NCI-H82 (cell line): ENCODE measurements at places on chromosomes 12 and 14.
A peak's percentile ranks its signal among the peaks of the same experiment; 100 is the strongest.

- DNase-seq: peak; percentile 87
These were observed 1181.2 kb downstream of the VRK1 start for GRCh38 chr14:97978341-97978740.

DNA sequence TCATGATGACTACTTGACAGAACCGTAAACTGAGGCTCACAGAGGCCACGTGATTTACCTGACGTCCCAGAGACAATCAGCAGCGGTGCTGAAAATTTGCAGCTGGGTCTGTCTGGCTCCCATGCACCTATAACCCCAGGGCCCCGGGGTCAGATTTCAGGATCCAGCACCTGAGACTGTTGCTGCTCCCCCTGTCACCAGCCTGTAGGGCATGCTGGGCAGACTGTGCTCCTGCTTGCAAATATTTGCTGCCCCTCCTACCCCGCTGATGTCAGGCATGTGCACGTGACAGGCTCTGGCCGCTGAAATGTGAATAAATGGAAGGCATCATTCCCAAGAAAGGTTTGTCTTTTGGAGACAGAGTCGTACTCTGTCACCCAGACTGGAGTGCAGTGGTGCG, 6.0 kb downstream of the MMAB start:
- DNase-seq: no peak

DNA sequence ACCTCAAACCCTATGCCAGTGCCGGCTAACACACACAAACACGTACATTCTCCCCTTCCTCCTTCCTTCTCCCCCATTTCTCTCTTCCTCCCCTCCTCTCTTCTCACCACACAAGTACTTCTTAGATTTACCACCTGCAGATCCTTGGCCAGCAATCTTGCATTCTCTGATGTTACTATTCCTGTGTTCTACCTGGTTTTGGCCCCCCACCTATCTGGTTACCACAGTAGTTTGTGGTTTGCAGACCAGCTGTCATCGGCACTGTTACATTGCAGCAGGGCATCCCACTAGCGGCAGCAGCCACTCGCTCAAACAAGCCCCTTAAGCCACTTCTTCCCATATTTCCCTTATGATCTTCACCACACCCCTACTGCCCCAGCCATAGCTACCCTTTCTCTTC, 3.9 kb downstream of the ABHD4 start:
- DNase-seq: no peak

DNA sequence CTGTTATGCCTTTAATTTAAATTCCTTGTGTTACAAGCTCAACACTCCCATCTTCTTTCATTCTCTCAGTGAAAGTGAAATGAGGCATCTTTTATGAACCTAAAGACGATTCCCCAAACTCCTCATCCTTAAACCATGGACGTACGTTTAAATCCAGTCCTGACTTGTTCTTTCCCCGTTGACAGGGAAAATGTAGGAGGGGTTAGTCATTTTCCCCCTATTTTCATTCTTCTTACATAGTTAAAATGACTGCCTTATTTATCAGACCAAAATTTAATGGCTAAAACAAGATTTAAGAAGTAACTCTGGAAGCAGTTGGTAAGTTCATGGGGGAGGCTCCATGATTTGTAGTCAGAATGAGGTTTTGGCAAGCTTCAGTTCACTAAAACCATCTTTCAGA, 134.9 kb downstream of the KCNA5 start:
- no peak for DNase-seq

GRCh38 chr14:36553656-36554260, 28.7 kb downstream of the NKX2-8 start:
- DNase-seq: peak; percentile 56

GRCh38 chr12:130179621-130180020, 17.4 kb downstream of the FZD10 start:
- no peak for DNase-seq

GRCh38 chr12:95838125-95838524, 20.6 kb upstream of the SNRPF start:
- DNase-seq: peak; percentile 13

- no peak for DNase-seq
These were observed 743 bp upstream of the DTX1 start for GRCh38 chr12:113055594-113056380.

DNA sequence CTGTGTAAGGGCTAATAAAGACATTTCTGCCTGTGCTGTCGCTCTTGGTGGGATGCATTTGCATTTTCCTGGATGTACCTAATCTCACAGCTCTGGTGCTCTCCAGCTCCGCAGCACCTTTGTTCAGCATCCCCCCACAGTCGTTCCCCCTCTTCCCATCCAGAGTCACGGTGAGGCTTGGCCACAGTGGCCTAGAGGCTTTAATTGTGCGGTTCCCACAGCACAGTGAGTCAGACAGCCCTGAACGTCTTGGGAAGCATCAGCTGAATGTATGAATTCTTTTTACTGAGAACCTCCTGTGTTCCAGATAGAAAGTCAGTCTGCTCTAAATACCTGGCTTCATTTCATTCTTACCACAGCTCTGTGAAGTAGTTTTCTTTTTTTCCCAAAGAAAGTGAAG, 28.7 kb downstream of the MLXIP start:
- no peak for DNase-seq

DNA sequence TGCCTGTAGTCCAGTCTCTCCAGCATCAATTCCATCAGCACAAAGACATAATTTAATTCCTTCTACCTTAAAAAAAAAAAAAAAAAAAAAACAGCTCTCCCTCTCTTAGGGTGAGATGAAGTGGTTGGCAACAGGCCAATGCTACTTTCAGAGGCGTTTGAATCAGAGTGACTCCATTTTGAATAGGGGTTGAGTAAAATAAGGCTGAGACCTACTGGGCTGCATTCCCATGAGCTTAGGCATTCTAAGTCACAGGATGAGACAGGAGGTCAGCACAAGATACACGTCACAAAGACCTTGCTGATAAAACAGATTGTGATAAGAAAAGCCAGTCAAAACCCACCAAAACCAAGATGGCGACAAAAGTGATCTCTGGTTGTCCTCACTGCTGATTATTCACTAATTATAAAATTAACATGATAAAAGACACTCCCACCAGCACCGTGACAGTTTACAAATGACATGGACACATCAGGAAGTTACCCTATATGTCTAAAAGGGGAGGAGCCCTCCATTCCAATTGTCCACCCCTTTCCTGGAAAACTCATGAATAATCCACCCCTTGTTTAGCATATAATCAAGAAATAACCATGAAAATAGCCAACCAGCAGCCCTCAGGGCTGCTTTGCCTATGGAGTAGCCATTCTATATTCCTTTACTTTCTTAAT, 6.9 kb upstream of the TCL1B start:
- DNase-seq: no peak

DNA sequence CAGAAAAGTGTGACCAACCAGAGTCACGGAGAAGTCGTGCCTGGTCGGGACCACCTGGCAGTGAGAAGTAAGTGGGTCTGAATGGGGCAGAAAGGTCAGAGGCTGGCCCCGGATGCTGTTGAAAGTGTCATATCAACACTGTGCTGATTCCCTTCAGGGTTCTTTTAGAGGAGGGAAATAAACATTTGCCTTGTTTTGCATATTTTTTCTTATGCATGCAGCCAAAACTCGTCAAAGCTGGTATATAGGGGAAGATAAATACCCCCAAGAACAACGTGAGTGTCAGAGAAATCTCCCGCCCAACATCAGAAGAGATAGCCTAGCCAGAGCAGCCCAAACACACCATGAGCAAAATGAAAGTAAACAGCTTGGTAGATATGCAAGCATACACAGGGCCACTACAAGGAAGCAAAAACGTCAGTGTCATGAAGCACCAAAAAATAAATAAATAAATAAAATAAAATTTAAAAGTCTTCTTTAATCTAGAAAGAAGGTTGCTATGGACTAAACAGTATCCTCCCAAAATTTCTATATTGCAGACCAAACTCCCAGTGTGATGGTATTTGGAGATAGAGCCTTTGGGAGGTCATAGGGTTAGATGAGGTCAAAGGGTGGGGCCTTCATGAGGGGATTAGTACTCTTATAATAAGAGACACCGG, 22.1 kb downstream of the EIF5 start:
- no peak for DNase-seq
